ENCODE measurements at places on chromosomes 11 and 22.

DNA sequence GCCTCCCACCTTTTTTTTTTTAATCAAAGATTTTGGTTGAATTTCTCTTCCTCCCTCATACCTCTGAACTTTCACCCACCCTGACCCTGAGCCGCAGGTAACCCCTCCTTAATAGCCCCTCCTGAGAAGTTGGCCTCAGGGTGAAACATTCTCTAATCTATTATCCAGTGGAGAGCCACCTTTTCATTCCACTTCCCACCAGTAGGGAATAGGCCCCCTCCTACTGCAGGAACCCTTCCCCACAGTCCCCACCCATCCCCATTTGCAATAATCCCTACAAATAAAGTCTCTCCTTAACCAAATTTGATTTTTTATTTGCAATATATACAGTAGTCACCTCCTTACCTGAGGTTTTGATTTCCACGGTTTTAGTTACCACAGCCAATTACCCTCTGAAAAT lies 2.1 kb upstream of the SLC35F2 start:
- no peak for DNase-seq

GRCh38 chr11:114085965-114086793 lies 26.7 kb downstream of the ZBTB16 start:
- no peak for DNase-seq

DNA sequence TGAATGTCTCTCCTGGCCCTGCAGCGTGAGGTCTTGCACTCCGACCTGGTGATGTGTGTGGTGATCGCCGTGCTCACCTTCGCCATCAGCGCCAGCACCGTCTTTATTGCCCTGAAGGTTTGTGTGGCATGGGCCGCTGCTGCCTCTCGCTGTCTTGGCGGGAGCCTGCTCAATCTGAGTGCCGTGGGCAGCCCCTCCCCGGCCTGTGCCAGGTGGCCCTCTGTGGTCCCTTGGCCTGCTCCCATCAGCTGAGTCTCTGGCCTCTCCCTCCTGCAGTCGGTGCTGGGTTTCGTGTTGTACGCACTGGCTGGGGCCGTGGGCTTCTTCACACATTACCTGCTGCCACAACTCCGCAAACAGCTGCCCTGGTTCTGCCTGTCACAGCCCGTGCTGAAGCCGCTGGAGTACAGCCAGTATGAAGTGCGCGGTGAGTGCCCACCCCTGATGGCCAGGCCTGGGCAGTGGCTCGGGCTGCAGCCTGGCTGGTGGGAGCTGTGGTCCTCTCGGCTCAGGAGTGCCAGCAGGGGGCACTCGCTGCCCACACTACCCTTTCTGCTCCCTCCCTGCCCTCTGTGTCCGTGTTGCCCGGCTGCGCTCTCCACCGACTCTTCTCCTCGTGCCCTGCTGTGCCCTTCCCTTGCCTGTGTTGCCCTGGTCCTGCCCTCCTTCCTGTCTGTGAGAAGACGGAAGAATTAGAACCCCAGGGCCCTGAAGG lies 10.2 kb downstream of the PCNX3 start:
- no peak for DNase-seq

GRCh38 chr11:131685906-131686305 lies 315.5 kb downstream of the NTM start:
- DNase-seq = no peak
